ENCODE measurements at places on chromosomes 2 and 18.

DNA sequence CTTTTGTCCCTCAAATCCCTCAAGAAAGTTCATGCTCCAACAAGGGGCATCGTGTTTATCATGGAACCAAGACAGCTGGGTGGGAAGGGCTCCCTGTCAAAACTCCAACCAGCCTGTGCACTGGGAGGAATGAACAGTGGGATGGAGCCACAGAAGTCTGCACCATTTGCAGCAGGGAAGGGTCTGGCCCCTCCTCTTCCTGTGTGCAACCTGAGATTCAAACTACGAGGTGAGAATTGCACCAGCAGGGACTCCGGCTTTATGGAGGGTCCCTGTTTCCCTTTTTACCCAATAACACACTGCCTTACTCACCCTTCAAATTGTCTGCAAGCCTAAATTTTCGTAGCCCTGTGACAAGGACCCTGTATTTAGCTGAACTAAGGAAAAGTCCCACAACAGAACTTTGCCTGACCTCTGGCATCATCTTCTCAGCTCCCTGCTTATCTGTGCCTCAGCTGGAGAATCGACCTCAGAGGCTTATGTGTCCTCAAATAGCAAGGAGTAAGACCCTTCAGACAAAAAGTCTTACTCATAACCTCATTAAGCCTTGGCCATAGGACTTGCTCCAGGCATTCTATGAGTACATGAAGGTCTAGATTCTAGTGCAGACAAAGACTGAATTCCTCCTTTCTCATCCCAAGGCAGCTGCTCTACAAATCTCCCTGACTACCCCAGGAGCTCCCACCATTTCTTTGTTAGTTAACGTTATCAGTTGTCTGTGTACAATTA is 178.3 kb upstream of the SERPINE2 start:
- DNase-seq, result no peak

- DNase-seq, result no peak
Observed at GRCh38 chr18:77115192-77115953, 17.2 kb downstream of the MBP start.

- DNase-seq, result no peak
Observed at GRCh38 chr18:33711514-33711913, 133.5 kb downstream of the ASXL3 start.

DNA sequence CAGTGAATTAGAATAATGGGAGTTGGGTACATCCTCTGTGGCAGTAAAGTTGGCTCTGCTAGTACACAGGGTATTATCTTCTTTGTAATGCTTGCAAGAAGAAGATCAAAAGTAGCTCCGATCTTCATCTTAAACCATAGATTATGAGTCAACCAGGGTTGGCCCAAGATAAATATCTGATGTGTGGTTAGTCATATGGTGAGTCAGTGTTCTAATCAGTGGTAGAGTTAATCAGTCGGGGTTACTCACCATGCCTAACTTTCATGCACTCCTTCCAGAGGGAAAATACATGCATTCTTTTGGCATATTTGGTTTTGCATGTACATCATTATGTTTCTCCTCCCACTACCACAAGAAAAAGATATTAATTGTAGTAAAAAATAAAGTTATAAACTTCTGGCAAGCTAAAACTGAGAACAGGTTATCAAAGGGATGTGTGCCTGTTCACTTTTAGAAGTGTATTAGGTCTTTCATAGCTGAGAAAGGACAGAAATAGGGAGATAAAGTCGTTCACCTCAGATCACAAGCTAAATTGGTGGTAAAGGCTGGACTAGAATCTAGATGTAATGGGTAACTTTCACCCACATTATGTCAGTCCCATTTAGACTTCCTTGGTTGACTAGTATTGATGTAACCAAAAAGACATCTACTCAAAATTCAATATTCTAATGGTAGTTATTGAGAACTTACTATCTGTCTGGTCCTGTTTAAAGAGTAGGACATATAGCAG is 684.4 kb downstream of the IRS1 start:
- DNase-seq, result no peak

DNA sequence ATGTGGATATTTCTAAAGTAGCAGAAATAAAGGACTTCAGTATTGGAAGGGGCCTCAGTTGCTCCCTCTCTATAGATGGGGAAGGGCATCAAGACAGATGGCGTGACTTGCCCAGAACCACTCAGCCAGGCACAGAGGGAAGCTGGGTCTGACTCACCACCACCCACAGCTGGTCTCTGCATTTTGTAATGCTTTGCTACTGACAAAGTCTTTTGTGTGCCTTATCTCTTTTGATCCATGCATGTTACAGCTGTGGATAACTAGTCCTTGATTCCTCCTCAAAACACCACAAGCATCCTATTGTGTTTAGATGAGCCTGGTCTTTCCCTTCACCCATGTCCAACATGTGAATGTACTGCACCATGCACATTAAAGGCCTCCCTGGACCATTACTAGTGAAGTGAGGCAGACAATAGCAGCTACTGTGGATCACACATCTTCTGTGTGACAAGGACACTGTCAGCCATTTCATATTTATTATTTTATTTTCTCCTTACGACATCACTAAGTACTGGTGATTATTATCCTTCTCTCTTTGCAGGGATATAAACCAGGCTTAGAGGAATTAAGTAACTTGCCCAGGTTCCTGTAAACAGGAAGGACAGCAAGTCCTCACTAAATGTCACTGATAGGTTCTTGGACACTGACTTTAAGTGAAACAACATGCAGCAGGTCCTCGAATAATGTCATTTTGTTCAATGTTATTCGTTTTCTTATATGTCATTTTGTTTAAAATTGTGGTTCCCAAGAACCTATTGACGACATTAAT is 29.6 kb upstream of the IL37 start:
- peak; percentile 67 for DNase-seq

DNA sequence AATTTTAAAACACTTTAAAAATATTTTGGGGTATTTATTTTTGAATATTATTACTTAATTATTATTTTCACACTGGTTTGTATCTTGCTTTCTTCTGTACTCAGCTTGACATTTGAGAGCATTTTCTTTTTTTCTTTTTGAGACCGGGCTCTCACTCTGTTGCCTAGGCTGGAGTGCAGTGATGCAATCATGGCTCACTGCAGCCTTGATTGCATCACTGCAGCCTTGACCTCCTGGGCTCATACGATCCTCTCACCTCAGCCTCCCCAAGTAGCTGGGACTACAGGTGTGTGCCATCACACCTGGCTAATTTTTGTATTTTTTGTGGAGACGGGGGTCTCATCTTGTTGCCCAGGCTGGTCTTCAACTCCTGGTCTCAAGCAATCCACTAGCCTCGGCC is 79.9 kb upstream of the DLX2 start:
- no peak for DNase-seq

All from CD4-positive, alpha-beta T cell treated with Interleukin-1 beta for 1 hour (primary cell).